ENCODE measurements at places on chromosomes 5 and 9.

- DNase-seq, result no peak
Measured at GRCh38 chr5:102799017-102799416, 43.9 kb downstream of the PAM start.

DNA sequence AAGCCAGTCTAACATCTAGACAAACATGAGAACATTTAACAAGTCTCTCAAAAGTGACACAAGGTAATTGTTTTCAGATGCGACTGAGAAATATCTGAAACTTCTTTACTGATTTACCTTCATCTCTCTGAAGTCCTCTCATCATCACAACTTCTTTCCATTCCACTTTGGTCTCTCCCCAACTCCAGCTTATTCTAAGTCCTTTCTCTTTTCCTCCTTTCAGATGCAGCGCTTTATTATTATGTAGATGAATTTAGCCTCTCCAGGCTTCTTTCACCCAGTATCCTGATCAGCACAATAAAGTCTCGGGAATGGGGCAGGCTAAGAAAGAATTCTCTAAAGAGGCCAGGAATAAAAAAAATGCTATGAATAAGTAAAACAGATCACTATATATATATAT is 128.0 kb downstream of the KCTD16 start:
- DNase-seq, result no peak

DNA sequence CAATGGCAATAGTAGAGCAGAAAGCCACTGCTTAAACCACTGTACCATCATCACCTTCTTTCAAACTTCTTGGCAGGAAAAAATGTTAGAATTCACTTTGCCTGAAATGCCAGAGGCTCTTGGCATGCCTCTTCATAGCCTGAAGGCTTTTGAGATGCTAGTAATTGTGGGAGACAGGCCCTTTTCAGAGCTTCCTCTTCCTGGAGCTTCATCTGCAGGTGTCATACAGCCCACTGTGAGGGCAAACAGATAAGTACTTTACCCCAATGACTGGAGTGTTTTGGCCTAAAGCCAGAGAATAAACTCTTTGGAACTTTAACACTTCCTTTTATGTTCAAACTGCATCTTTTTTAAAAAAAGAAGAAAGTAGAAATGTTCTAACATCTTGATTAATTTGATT is 81.3 kb upstream of the TMEM171 start:
- peak; percentile 41 for DNase-seq

- no peak for DNase-seq
Measured at GRCh38 chr5:151476016-151476415, 28.6 kb downstream of the SLC36A1 start.

GRCh38 chr5:105034401-105034763 is 1471.8 kb upstream of the NUDT12 start:
- DNase-seq, result no peak

GRCh38 chr5:60219921-60220320 is 326.4 kb upstream of the PDE4D start:
- DNase-seq, result no peak

- DNase-seq, result no peak
Measured at GRCh38 chr9:123255718-123256117, 12.7 kb downstream of the STRBP start.

DNA sequence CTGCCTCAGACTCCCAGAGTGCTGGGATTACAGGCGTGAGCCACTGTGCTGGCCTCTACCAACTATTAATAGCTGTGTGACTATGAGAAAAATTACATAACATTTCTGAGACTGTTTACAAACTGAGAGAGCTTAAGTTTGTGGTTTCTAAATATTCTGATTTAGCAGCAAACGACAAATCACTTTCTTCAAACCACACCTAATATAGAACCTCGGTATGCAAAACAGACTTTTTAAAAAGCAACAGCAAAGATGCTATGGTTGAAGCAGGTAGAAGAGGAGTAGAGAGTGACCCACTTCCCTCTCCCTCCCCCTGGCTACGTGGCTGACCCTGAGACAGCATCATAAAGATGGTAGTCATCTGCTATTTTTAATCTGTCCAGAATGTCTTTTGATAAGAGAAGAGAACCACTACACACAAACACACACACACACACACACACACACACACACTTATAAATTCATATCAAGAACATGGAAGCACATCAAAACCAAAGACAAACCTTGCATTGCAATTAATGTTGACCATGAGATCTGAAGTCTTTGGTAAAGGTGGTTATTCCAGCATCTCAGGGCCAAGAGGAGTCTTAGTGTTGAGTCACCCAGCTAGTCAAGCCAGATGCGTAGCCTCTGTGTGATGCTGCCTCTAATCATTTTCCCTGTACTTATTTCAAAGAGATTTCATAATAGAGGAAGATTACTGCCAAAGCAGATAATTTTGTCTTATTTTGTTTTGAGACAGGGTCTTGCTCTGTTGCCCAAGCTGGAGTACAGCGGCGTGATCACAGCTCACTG is 58.1 kb upstream of the TMEM215 start:
- DNase-seq, result no peak

GRCh38 chr5:158843305-158843704 is 256.4 kb downstream of the EBF1 start:
- DNase-seq, result no peak

- no peak for DNase-seq
Measured at GRCh38 chr9:27563738-27564430, 9.4 kb downstream of the C9orf72 start.

DNA sequence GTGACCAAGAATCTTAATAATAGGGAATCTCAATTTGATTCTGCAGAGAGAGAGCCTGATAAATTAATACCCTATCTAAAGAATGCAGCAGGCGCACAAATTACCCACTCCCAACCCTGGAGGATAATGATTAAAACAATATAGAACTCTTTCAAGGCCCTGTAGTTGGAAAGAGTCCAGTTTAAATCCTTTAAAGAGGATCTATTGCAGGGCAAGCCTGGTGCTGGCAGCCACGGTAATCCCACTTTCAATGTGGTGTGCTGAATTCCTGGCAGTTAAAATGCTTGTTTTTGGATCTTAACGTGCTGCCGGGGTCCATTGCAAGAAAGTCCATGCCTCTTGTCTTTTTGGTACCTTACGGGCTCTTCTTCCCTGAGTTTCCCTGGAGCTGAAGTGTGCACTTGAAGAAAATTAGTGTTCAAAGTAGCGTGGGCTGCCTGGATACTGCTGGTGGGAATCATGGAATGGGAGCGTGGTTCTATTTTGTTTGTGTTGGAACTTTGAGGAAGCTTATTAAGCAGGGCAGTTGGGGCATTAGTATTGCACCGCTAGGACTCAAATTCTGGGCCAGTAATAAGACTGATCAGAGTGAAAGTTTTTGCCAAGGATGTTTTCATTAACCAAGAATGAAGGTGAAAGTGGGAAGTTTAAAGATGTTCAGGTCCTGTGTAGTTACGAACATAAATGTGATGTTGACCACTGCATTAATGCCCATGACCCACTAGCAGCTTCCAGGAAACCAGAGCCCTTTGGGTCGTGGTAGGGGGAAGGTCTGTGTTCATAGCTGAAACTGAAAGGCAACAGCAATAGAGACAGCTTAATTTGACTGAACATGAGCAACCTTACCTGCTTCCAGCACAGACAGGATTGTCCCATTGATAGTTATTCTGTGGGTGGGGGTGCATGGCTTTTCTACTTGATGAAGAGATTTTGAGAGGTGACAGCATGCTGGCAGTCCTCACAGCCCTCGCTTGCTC is 20.8 kb downstream of the MARCHF6 start:
- no peak for DNase-seq

GRCh38 chr5:141094481-141095262 is at the start of gene PCDHB2:
Gene PCDHB2 (plus strand): TSS chr5:141094615. CDS start chr5:141094791, 176 bp downstream.
- peak; percentile 80 for DNase-seq

GRCh38 chr5:97943036-97943435 is 760.0 kb upstream of the RIOK2 start:
- no peak for DNase-seq

DNA sequence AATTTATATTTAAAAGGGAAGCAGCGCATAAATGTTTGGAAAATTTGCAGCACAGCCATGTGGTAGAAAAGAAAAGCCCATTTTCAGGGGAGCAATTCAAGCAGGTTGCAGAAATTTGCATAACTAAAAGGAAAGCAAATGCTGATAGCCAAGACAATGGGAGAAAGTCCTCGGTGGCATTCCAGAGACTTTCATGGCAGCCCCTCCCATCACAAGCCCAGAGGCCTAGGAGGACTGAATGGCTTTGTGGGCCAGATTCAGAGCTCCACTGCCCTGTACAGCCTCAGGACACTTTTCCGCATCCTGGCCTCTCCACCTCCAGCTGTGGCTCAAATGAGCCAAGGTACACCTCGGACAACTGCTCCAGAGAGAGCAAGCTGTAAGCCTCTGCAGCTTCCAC is 462.9 kb downstream of the CDK5RAP2 start:
- no peak for DNase-seq

DNA sequence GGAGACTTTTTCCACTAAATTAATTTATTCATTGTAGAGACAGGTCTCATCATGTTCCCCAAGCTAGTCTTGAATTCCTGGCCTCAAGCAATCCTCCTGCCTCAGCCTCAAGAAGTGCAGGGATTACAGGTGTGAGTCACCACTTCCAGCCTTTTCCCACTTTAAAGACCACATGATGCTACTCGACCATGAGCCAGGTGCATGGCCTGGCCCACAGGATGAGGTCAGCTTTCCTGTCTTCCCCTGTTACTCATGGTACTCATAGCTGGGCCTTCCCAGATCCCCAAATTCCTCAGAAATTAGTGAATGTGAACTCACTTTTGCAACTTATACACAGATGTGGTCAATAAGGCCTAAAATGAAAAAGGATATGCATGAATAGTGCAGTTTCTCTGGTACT is 395.9 kb downstream of the SEMA5A start:
- DNase-seq, result peak; percentile 80

GRCh38 chr9:69136779-69137178 is 37.3 kb upstream of the TJP2 start:
- no peak for DNase-seq

DNA sequence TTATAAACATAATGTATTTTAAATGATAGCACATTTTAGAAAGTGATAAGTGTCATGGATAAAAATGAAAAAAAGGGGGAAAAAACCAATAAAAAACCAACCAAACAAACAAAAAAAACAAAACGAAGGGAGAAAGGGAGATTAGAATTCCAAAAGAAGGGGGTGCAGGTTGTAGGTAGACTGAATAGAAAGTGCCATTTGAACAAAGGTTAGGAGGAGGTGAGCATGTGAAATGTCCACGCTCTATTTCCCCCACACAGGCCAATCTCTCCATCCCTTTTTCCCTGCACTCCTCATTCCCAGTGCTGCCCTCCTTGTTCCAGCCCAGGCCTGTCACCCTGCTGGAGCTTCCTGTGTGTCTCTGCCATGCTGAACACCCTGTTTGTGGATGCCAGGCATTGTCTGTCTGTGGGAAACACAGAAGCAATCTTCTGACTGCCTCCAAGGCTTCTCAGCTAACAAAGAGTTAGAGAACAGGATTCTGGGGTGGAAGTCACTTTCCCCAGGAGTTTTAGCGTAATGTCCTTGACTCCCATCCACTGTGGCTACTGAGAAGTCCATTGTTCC is 138.8 kb downstream of the ADAMTS16 start:
- no peak for DNase-seq

DNA sequence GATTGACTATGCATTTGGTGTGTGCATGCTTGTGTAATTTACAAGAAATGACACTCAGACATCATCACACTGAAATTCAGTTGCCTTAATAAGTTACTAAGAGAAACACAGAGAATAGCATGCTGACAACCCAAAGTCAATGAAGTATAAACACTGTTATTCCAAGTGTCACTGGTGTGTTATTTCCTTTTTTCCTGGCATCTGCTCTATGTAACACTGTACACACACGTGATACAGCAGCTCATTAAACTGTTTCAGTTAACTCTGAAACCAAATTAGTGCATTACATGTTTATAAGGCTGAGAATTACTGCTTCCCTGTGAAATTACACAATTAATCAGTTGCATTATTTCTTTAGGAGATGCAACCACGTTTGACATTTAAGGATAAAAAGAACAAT is 252.7 kb downstream of the EFNA5 start:
- no peak for DNase-seq

GRCh38 chr9:92706218-92706940 is 36.4 kb upstream of the IPPK start:
- DNase-seq, result peak; percentile 87

GRCh38 chr9:4904322-4905134 is 80.5 kb upstream of the JAK2 start:
- DNase-seq, result peak; percentile 66

DNA sequence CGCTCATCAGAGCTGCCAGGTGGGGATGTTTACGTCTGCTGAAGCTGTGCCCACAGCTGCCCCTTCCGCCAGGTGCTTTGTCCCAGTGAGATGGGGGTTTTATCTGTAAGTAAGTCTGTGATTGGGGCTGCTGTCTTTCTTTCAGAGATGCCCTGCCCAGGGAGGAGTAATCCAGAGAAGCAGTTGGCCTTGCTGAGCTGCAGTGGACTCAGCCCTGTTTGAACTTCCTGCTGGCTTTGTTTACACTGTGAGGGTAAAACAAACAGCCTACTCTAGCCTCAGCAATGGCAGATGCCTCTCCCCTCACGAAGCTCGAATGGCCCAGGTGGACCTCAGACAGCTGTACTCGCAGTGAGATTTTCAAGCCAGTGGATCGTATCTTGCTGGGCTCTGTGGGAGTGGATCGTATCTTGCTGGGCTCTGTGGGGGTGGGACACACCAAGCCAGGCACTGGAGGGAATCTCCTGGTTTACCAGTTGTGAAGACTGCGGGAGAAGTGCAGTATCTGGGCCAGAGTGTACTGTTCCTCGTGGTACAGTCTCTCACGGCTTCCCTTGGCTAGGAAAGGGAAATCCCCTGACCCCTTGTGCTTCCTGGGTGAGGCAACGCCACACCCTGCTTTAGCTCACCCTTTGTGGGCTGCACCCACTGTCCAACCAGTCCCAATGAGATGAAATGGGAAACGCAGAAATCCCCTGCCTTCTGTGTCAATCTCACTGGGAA is 530.1 kb upstream of the DMAC1 start:
- DNase-seq, result no peak

DNA sequence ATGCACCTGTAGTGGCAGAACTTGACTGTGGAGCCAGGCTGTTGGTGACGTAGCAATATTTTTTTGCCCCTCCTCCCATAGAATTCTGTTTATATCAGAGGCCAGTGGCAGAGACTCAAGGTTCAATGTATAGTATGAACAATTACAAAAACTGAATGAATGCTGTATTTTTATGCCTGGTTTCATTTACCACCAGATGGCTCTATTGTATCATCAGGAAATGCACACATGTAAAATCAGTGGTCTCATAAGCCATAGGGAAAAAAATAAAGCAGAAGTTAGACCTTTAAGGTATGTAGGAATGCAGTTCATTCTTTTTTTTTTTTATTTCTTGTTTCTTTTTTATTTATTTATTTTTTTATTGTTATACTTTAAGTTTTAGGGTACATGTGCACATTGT is 43.6 kb downstream of the CCDC192 start:
- no peak for DNase-seq

- peak; percentile 66 for DNase-seq
Measured at GRCh38 chr5:179224741-179225140, 120.5 kb downstream of the ADAMTS2 start.

GRCh38 chr5:60578315-60578714 is 121.7 kb downstream of the DEPDC1B start:
- no peak for DNase-seq

GRCh38 chr5:95960667-95961616 is 709 bp downstream of the ELL2 start:
- DNase-seq, result peak; percentile 94

All from osteoblast (primary cell).